ENCODE measurements at places on chromosomes 16 and 17. TPM values are rescaled to one million over a fixed set of nuclear protein-coding genes. Genes with fewer than 3 reads are reported as not detected.

The TIMP2 gene
- total RNA-seq: 112 TPM

The KIF2B gene
- total RNA-seq: not detected

The SEC14L5 gene
- total RNA-seq: 1.3 TPM

The ENPP7 gene
- not detected for total RNA-seq

The ZG16B gene
- total RNA-seq: 24.6 TPM

The CDYL2 gene
- 6.4 TPM for total RNA-seq

The ZSWIM7 gene
- 20.9 TPM for total RNA-seq

The ARRB2 gene
- 25.2 TPM for total RNA-seq

The HOXB6 gene
- 1.0 TPM for total RNA-seq

The DPEP1 gene
- 0.98 TPM for total RNA-seq

The TERF2IP gene
- 68.2 TPM for total RNA-seq

The TNP2 gene
- not detected for total RNA-seq

The C17orf67 gene
- 0.48 TPM for total RNA-seq

The TPSD1 gene
- 2.0 TPM for total RNA-seq

The DOC2A gene
- 4.5 TPM for total RNA-seq

The CDH16 gene
- total RNA-seq: not detected

The PERCC1 gene
- total RNA-seq: not detected

The AGRP gene
- total RNA-seq: not detected

All from breast epithelium (tissue), 4 donors.